NCI-H526 treated with DMSO at 0.1 percent for 48 hours (cell line): ENCODE measurements at places on chromosomes 6 and 20.
A peak's percentile ranks its signal among the peaks of the same experiment; 100 is the strongest.

GRCh38 chr6:44475779-44476434 is 88.4 kb downstream of the CDC5L start:
- peak; percentile 64 for DNase-seq

DNA sequence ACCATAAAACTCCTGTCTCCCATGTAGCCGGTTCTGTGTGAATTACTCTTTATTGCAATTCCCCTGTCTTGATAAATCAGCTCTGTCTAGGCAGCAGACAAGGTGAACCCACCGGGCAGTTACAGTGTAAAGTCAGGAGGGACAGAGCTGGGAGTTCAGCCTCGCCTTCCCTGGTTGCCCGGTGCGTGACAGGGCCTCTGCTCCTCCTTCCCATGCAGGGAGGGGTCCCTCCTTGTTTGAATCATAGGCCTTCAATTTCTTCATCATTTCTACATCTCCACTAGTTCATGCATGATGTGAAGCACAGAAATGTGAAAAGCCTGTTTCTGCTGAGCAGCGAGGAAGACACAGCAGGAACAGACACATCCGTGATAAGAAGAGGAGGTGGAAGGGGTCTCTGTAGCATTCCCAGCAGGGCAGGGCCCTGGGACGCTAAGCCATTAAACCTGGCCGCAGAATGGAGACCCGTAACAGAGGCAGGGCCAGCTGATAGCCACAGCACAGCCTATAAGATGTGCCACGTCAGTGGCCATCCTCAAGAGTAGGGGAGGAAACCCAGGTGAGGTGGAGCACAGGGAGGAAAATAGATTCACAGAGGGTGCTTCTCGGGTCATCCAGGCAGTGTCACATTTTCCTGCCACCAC is 106.7 kb upstream of the CST7 start:
- DNase-seq: no peak

GRCh38 chr20:44576297-44576696 is 6.1 kb upstream of the PKIG start:
- peak; percentile 15 for DNase-seq

- DNase-seq: no peak
Measured at GRCh38 chr20:58706150-58706892, 13.7 kb downstream of the NPEPL1 start.

DNA sequence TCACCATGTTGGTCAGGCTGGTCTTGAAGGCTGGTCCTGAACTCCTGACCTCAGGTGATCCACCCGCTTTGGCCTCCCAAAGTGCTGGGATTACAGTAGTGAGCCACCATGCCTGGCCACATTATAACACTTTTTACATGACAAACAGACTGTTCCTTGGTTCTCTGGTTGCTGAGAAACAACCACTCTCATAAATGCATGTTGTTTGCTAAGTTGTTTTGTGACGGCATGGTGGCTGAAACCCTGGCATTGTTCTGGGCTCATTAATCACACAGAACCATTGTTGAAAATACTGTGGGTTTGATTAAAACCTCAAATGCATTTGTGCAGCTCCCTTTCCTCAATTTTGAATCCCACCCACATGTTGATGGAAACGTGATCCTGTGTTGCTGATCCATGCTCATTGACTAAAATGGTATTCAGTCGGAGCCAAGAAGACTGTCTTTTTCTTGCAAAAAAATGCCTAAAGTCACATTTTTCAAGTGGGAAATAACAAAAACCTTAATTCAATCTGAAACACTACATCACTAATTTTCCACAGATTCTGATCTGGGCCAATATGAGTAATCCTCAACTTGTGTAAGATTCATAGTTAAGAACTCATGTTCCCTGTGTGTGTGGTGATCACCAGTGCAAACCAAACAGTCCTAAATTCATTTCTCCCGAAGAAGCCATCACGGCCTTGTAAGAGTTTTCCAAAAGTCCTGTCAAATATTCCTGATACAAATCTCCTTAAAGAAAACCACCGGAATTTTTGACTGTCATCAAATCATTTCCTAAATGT is 132.8 kb downstream of the FNDC1 start:
- DNase-seq: no peak

- no peak for DNase-seq
Measured at GRCh38 chr20:47266847-47267515, 89.5 kb downstream of the ZMYND8 start.

- DNase-seq: no peak
Measured at GRCh38 chr6:73258721-73259120, 4.3 kb downstream of the KHDC1 start.

DNA sequence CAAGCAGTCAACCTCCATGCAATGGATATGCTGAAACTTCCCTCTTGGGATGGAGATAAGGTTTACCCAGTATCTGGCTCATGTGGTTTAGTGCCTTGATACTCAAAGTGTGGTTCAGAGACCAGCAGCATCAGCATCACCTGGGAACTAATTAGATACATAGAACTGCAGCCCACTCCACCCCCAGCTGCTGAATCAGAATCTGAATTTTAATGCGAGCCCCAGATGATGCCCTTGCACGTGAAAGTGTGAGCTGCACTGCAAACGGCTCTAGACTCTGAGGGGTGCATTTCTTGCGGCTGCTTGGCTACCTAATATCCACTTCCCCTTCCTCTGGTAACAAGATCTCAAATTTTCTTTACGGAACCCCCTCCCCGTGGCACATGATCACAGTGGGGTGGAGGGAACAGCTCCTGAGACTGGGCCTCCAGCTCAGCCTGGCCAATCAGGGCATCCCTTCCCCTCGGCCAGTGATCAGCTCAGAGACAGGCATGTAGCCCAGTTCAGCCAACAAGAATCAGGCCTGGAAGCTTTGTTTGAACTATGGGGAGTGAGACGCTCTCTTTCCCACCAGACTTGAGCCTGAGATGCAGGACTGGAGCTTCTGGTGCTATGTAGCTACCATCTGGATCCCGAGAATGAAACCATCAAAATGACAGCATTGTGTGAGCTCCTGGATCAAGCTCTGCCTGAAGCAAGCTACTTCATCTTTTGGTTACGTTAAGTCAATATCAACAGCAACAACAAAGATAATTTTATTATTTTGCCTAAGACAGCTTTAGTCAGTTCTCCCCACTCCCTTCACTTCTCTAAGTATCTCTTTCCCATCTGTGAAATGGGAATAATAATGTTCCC is 12.8 kb downstream of the KCNK15 start:
- no peak for DNase-seq

DNA sequence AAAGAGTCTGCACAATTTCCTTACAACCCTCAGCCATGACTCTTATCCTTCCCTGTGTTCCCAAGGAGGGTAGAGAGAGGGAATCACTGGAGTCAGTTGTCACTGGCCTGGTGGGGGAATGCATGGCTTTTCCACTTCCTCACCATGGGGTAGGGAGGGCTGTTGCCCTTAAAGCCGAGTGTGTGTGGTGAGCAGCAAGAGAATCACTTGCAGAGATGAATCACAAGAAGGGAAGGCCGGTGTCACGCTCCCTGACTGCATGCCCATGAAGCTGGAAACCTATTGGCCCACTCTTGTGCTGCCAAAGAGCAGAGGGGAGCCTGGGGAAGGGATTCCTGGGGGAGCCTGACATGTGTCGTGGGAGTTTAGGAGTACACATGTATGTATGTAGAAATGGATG is 18.1 kb upstream of the BMP6 start:
- DNase-seq: no peak

GRCh38 chr6:27040244-27041042 is 207.1 kb upstream of the PRSS16 start:
- DNase-seq: no peak

- DNase-seq: no peak
Measured at GRCh38 chr20:31820228-31820627, 1.1 kb downstream of the MYLK2 start.

- no peak for DNase-seq
Measured at GRCh38 chr6:5208057-5208456, 52.7 kb downstream of the LYRM4 start.

GRCh38 chr6:42450477-42451332 is 1.0 kb downstream of the TRERF1 start:
- no peak for DNase-seq

DNA sequence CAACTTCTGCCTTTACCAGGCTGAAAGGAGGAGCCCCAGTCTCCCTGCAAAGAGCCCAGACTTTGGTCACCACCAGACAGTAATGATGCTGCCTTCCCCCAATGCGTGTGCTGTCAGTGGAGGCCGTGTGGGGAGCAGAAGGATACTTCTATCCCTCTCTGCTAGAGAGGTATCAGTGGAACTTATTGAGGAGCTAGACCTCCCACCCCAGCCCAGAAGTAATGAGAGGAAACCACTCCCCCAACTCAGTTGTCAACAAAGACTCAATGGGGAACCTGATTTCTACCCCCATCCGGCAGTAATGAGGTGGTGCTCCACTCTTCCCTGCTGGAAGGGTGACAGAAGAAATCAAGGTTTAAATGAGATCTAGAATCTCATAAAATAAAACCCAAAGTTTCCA is 4.4 kb upstream of the WFDC8 start:
- no peak for DNase-seq

DNA sequence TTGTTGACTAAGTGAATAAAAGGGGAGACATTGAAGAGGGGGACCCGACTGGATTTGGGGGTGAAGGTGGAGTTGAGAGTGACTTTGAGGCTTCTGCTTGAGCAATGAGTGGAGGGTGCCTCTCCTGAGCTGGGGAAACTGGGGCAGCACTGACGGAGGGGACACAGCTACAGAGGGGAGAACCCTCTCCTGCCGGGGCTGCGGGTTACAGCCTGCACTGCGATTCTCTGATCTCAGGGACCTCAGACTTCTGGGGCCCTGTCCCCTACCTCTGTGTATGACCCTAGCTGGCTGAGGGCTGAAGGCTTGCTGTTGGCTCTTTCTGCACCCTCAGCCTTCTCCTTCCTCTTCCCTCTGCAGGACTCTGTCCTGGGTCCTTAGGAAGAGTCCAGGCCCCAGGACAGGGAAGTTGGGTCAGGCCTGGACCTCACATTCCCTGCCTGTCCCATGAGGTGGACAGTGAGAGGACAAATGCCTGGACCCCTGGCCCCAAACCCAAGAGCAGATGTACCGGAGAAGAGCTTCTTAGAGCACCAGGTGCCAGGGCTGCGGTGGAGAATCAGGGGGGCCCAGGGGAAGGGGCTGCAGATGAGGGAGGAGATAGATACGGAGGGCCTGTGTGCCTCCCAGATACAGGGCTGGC is 13.7 kb upstream of the FAM110A start:
- DNase-seq: no peak

- DNase-seq: no peak
Measured at GRCh38 chr6:1640476-1640875, 30.8 kb downstream of the FOXC1 start.

DNA sequence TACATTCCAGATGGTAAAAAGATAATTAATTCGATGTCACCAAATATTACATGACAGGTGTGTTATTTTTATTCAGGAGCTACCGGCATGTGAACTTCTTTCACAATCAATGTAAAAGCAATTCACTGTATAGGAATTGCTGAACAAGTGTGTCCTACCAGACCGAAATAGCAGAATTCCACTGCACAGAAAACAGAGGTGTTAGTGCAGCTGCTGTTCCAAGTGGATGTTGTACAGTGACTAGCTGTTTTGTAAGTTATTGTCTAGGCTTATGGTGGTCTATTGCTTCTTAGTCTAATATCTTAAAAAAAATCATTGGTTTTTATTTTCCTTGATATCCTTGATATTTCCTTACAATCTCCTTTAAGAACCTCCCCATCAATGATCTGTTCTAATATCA is 107.4 kb downstream of the COL19A1 start:
- DNase-seq: no peak

- DNase-seq: no peak
Measured at GRCh38 chr6:73702444-73702843, 6.4 kb downstream of the CD109 start.

DNA sequence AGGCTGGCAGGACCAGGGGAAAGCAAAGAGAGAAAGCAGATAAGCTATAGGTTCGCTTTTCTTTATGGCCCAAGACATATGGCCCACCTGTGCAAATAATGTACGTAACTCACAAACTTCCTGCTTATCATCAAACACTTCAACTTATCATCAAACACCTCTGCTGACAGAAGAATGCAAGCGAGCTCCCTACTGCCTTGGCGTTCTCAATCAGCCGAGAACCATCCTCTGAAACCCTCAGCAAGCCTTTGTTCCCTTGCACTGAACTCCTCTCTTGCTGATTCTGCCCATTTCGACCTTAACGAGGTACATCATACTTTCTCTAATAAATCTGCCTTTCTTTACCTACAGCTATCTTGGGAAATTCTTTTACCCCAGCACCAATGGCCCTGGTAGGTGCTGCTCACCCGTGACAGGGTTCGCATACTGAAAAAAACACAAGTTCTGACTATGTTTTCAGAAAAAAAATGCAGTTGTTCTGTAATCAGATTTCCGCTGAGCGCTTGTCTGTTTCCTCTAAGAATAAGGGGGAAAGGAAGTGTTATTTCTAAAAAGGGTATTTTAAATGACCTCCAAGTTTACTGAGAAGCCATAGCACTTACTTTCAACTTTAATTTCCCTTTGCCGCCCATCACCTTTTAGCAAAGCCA is 28.3 kb downstream of the SERPINB6 start:
- no peak for DNase-seq

DNA sequence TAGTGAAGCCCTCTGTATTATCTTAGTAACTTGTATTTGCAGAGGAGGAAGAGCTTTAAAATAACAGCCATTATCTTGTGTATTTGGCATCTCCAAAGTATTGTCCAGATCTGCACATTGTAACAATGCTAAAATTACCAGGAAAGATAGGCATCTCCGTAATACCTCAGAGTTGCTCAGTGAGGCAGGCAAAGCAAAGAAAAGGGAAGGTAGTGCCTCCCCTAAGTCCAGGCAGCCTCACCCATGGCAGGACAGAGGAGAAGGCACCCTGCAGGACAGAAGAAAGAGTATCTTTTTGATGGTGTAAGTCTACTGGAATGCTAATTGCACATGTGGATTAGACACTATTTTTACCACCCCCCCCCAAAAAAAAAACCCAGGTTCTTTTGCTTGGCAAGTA is 13.6 kb upstream of the SSTR4 start:
- no peak for DNase-seq

- no peak for DNase-seq
Measured at GRCh38 chr6:89655122-89655521, 16.6 kb upstream of the LYRM2 start.

DNA sequence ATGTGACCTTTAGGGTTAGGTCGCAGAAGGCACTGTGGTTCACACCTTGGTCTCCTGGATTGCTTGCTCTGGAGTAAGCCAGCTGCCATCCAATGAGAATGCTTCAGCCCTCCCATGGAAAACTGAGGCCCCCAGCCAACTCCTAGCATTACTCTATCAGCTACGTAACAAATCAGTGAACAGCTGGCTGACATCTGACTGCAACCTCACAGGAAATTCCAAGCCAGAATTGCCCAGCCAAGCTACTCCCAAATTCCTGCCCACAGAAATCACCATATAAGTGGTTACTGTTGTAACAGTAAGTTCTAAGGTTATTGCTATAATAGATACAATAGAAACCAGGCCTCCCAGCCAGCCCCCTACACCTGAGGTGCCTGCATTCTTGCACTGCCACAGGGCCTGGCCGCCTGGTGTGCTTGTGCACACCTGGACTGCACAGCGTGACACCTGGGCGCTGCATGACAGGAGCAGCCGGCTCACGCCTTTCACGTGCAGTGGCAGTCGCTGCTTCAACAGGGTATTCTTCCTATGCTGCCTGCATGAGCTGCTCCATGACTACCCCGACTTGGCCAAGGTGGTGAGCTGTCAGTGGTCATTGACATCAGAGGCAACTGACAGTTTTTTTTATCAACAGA is 429.7 kb upstream of the RUNX2 start:
- DNase-seq: no peak
